Activated CD8-positive, alpha-beta memory T cell treated with anti-CD3 and anti-CD28 coated beads, Interleukin-2, amount 10 ng/mL, durations not matched to agents 7 days and 5 days (primary cell): ENCODE measurements at places on chromosomes 4 and X. TPM values are rescaled to one million over a fixed set of nuclear protein-coding genes. Genes with fewer than 3 reads are reported as not detected.

- DNase-seq: peak; percentile 67
These were observed 180.2 kb upstream of the TET2 start for GRCh38 chr4:104966349-104967033.

- DNase-seq: no peak
These were observed 21.1 kb upstream of the RHOXF1 start for GRCh38 chrX:120136840-120137239.

DNA sequence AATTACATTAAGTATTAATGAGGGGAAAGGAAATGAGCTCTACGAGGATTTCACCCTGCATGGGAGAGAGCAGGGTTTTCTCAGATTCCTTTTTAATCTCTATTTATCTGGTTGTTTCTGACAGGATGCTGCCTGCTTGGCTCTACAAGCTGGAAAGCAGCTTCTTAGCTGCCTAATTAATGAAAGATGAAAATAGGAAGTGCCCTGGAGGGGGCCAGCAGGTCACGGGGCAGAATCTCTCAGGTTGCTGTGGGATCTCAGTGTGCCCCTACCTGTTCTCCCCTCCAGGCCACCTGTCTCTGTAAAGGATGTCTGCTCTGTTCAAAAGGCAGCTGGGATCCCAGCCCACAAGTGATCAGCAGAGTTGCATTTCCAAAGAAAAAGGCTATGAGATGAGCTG is 113.7 kb downstream of the PARM1 start:
- DNase-seq: no peak

DNA sequence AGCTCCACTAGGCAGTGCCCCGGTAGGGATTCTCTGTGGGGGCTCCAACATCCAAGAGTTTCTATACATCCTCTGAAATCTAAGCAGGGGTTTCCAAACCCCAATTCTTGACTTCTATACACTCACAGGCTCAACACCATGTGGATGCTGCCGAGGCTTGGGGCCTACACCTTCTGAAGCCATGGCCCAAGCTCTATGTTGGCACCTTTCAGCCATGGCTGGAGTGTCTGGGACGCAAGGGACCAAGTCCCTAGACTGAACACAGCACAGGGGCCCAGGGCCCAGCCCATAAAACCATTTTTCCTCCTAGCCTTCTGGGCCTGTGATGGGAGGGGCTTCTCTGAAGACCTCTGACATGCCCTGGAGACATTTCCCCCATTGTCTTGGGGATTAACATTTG is 511.8 kb downstream of the TRAM1L1 start:
- DNase-seq: no peak

- no peak for DNase-seq
These were observed 8.8 kb downstream of the TAPT1 start for GRCh38 chr4:16217300-16218051.

- no peak for DNase-seq
These were observed 25.3 kb upstream of the NWD2 start for GRCh38 chr4:37219242-37219641.

DNA sequence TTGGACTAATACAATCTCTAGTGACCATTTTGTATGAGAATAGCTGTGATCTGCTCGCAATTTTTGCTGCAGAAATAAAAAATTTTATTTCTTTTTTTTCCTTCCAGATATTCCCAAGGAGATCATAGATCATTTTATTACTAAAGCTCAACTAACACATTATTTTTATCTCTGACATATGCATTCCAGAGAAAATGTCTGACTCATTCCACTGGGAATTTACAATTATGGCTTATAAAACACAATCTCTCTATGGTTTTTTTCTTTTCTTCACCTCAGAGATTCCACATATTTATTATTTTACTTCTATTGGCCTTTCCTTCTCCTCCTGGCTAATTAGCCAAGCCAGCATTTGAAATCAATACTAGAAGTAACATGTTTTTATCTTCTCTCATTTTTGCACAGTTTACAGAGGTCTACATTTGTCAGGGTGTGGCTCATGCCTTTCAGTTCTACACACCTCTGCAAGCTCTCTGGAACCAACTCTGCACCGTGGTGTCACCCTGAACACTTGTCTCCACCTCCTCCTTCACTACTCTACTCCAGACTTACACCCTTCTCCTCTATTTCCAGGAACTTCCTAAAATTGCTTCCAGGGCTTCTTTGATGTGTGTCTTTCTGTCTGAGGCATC is 59.8 kb upstream of the GPM6A start:
- no peak for DNase-seq

DNA sequence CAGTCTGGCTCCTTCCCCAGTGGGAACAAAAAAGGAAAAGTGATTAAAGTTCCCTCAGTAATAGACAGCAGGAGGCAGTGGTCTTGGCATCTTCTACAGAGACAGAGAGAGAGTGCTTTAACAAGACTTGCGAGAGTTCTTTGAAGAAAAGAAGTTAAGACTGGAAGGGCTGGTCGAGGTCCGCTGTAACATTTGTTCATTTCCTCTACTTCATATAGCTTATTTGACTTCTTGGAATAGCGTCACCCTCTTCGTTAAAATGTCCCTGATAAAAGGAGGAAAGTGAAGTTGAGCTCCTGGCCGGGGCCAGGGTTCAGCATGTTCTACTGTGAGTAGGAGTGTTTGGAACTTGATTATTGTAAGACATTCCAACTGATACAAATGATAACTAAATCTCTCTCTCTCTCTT is 179.8 kb downstream of the SLIT2 start:
- DNase-seq: no peak

DNA sequence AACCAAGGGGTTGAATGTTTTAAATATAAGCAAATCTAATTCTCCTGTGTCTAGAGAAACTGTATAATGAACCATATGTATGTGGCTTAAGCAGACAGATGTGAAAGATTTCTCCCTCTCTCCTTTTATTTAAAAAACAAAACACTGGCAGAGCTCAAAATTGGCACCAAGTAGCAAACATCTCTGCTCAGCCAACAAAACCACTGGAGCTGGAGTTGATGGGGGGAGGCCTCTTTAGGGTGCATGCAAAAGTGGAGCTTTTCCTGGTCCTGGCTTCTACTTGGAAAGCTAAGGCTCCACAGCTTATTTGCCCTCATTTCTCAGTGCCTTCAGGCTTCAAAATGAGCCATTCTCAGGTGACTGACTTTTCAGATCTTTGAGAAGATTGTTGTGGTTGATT is 95.6 kb downstream of the REPS2 start:
- no peak for DNase-seq

DNA sequence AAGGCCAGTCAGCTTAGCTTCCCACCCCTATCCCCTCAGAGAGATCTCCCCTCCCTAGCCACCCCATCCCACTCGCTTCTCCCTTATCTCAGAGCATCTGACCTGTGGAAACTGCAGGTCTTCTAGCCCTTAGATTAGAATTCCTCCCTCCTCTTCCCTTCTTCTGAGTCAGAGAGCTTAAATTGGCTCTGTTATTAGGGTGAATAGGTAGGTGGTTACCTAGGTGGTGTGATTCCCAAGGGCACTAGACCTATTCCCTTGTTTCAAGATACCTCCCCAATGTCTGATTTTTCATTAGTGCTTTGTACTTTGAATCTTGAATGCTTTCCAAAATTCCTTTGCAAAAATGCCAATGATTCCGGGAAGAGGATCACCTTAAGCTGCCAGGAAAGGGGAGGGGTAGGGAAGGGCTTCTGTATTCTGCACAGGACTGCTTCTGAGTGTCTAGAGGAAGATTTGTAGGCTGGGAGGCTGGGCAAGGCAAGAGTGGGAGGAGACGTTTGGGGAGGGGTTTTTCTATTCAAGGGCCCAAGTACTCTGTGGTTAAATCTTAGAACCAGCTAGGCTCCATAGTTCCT is 24.5 kb upstream of the MSN start:
- DNase-seq: no peak

GRCh38 chr4:65502131-65502701 is 168.1 kb downstream of the EPHA5 start:
- no peak for DNase-seq

- no peak for DNase-seq
These were observed 299.6 kb upstream of the ARSJ start for GRCh38 chr4:114279066-114279465.

- no peak for DNase-seq
These were observed 25.3 kb upstream of the GPC3 start for GRCh38 chrX:134010690-134011089.

DNA sequence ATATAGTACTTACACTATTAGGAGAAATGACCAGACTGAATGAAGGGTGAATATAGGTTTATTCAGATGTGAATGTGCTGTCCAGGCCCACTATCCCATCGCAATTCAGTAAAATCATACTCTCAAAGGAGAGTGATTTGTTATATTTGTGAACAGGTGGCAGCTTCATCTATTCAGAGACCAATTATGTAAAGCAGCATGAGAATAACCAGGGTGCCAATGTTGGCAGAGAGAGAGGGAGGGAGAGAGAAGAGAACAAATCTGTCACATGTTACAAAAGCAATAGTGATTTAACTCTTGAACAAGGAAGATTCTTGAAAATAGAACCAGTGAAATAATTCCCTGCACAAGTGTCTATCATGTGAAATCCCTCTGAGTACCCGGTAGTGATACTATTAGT is 38.9 kb upstream of the TLL1 start:
- no peak for DNase-seq

DNA sequence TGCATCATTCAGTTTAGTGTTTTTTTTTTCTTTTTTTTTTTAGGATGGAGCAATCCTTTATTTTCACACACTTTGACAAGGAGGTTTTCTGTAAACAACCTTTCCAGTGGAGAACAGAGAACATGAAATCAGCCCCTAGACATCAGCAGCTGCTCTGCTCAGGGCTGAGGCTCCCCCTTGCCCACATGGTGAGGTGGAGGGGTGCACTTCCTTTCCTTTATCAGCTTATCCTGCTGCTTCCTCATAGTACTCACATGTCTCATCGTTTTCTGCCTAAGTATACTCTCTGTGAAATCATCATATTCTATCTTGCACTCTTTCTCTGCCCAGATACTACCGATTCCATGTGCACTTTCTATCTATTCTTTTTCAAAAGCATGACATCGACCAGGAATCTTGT is 47.6 kb upstream of the PRSS12 start:
- DNase-seq: no peak

ARX gene
- not detected for total RNA-seq

CBLL2 gene
- total RNA-seq: not detected

ADH1A gene
- total RNA-seq: not detected

MAGEA11 gene
- total RNA-seq: not detected

CORIN gene
- total RNA-seq: not detected

GAGE13 gene
- total RNA-seq: not detected

DRD5 gene
- not detected for total RNA-seq

ZCCHC4 gene
- total RNA-seq: 11.1 TPM
